Left colon (tissue), 2 donors: ENCODE measurements at places on chromosomes 6 and 20.
A peak's percentile ranks its signal among the peaks of the same experiment; 100 is the strongest.

DNA sequence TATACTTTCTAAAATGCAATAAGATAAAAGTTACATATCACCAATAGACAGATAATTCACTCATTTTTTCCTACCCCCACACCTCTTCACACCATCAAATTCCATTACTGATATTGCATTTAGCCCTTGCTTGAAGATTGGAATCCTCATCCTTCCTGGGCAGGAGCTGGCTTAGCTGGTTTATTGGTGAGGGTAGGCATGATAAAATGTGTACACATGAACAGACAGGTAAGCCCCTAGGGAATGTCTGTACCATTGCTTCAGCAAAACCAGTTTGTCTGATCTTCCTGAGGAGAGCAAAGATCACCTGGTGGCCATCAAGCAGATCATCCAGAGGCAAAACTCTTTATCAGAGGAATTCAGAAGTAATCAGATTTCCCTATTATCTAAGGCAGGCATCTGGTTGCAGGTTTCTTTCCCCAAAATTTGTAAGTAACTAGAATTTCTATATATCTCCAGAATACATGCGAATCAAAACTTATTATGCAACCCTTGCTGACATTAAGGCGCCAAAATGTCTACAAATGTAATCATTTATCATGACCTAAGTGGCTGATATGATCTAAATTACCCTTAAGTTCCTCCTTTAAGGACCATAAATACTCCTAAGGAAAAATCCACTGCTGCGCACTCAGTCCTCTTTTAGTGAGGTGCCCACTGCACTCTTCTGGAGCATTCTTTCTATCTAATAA is 6.6 kb upstream of the FABP7 start:
- DNase-seq: no peak

GRCh38 chr20:36777576-36777975 is 4.0 kb upstream of the DSN1 start:
- DNase-seq: no peak

DNA sequence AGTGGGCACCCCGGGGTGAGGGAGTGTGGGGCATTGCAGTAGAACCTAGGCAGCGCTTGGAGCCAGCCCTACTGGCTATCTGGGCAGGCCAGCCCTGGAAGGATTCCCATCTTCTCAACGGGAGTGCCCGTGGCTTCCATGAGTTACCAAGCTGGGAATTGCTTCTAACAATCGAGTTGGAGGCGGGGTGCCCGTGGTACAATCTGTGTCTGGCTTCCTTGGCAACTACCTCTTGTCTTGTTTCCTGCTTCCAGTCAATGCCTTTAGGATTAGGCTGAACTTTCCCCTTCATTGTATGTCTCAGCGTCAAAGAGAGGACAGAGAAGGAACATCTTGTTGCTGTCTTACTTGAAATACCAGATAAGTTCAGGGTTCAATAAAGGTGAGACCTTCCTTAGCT is 33.3 kb downstream of the PPP1R14C start:
- DNase-seq: peak; percentile 87

- no peak for DNase-seq
These were observed 37.6 kb downstream of the OR2B6 start for GRCh38 chr6:27994616-27995015.

DNA sequence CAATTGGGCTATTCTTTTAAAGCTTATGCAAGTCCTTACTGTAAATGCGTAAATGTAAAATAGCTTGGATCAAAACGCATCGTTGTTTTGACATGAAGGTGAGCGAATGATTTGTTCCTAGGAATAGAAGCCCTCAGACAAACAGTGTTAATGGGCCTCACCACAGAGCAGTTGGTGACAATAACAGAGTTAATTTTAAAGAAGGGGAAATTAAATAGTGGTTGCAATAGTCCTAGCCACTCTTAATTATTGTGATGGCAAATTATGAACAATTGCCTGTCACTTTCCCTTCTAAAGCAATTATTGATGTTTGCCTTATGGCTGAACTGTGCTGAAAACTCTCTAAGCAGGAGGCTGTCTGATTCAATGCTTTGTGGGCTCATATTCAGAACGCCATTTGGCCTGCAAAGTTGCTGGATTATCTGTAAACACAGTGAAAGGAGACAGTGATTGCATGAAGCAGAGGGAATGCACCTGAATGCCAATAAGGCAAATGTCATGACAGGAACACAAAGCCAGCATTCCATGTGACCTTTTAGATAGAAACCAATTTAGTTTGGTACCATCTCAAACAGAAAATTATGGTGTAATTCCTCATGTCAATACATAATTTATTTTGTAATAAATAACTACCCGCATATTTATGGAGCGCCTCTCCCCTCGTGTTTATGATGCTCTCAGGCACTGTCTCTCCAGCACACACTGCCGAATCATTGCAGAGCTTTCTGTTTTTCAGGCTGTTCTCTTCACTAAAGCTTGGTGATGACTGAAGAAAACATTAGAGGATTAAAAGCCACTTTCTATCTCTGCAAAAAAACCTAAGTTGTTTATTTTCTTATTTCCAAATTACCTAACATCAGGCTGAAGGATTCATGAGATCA is 387.5 kb downstream of the HACE1 start:
- DNase-seq: no peak

DNA sequence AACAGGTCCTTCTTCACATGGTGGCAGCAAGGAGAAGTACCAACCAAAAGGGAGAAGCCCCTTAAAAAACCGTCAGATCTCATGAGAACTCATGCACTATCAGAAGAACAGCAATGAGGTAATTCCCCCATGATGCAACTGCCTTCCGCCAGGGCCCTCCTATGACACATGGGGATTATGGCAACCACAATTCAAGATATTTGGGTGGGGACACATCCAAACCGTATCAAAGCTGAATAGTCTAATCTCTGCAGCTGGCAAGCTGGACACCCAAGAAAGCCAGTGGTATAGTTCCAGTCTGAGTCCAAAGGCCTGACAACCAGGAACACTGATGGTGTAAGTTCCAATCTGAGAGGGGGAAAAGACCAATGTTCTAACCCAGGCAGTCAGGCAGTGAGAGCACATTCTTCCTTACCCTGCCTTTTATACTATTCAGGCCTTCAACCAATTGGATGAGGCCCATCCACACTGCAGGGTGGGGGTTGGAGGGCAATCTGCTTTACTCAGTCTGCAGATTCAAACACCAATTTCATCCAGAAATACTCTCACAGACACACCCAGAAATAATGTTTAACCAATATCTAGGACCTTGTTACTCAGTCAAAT is 17.9 kb upstream of the CNKSR3 start:
- DNase-seq: no peak

GRCh38 chr6:15682965-15683822 is 20.4 kb upstream of the DTNBP1 start:
- DNase-seq: no peak

- DNase-seq: no peak
These were observed 123.7 kb downstream of the CCDC170 start for GRCh38 chr6:151617539-151617938.

DNA sequence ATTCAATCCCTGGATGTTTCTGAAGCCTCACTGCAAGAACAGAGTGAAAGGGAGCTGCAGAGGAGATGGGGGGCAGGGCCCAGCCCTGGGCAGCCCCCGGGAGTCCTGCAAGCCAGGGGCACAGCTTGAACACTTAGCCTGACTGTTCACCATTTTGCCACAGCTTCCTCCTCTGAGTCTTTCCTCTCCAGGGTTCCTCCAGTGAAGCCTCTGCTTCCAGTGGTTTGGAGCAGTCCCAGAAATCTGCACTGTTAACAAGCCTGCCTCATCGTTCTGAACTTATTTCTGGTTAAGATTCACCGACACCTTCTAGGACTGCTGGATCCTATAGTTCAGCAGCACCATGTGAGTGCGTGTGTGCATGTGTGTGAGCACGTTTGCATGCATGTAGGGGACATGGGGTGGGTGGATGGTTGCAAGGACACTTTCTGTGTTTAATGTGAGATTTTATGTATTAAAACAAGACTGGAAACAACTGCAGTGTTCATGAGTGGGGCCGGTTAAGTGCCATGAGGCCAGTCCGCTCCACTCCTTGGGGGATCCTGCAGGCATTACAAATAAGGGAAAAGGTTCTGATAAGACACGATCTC is 24.6 kb downstream of the CEBPB start:
- DNase-seq: no peak

DNA sequence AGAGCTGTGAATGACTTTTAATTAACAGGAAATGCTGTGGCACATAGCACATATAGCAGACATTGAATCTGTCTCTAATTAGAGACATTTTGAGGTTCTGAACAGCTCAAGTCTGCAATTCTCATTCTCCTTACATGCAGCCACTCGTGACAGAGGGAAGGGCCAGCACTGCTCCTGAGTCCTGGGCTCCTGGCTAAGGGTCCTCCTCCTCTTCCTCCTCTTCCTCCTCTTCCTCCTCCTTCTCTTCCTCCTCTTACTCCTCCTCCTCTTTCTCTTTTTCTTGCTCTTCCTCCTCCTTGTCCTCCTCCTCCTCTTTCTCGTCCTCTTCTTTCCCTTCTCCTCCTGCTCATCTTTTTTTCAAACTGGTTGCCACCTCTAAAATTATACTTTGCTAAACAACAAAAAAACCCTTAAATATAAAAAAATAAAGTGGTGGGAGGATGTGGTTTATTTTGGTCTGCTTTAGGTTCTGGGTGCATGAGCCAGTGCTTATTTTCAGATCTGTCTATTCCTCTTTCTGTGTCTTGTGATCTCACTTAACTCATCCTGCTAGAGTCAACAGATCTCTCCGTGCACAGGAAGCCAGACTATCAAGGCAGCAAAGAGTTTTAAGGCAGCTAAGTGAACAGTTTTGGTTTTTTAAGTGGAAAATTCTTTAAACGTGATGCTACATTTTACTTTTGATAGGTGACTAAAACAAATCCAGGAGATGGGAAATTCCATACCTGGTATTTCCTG is 159.3 kb downstream of the CD83 start:
- no peak for DNase-seq

DNA sequence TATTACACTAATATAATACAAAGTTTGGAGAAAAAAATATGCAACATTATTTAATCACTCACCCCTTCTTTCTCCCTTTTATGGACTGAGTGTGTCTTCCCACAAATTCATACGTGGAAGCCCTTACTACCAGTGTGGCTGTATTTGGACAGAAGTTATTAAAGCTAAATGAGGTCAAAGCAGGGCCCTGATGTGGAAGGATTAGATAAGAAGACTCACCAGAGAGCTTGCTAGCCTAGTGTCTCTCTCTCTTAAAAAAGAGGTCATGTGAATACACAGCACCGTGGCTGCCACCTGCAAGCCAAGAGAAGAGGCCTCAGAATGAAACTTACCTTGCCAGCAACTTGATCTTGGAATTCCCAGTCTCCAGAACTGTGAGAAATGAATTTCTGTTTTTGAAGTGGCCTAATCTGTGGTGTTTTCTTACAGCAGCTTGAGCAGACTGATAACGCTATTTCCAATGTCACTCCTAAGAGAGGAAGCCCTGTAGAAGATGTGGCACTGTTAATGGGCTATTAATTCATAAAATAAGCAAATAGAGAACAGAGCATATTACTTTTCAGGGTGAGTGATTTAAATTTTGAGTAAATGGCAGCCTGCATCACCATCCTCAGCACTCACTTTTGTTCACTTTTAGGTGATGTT is 233.4 kb downstream of the TBC1D7 start:
- no peak for DNase-seq

GRCh38 chr20:34268851-34269636 is 27.8 kb downstream of the ASIP start:
- peak; percentile 61 for DNase-seq

DNA sequence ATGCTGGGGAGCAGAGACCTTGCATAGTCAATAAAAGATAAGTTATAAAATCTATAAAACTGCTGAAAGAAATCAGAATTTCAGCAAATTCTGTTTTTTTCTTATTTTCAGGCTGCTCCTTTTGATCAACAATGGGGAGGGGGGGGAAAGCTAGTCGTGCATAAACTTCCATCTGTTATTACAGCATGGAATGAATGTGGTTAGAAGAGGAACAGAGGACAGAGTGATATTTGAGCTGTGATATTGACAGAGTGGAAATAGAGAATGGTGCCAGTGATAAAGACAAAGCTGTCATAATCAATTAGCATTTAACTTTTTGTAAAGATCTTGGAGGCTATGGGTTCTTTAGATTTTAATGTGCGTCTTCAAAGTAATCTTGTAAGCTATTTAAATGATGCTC is 43.4 kb upstream of the QKI start:
- DNase-seq: no peak

DNA sequence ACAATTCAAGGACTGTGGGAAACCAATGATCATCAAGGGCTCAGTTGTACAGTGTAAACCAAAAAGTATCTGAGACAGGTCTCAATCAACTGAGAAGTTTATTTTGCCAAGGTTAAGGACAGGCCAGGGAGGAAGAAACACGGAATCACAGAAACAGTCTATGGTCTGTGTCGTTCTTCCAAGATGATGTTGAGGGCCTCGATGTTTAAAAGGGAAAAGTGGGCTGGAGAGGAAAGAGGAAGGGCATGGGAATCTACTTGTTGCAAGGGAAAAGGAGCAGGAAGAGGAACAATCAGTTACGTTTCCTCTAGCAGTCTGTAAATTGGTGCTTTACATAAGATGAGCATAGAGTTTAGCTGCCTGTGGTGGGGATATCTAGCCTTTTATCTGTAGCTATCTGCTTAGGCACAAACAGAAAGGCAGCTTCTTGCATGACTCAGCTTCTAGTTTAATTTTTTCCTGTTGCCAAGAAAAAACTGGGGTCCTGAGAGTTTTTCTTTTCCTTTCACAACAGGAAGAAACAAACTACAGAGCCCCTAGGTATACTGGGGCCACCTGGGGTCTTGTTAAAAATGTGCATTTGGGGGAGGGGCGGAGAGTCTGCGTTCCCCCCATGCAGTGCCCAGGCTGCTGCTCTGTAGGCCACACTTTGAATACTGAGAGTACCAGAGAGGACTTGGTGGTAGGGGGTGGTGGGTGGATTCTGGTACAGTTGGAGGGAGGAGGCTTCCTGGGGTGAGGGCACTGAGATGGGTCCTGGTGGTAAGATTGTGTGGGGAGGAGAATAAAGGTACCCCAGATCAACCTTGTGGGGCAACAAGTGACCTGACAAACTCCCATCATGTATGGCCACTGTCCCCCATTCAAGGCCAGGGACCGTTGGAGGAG is 35.3 kb upstream of the EZR start:
- DNase-seq: no peak

- DNase-seq: no peak
These were observed 128.8 kb downstream of the DHX35 start for GRCh38 chr20:39090906-39091305.

DNA sequence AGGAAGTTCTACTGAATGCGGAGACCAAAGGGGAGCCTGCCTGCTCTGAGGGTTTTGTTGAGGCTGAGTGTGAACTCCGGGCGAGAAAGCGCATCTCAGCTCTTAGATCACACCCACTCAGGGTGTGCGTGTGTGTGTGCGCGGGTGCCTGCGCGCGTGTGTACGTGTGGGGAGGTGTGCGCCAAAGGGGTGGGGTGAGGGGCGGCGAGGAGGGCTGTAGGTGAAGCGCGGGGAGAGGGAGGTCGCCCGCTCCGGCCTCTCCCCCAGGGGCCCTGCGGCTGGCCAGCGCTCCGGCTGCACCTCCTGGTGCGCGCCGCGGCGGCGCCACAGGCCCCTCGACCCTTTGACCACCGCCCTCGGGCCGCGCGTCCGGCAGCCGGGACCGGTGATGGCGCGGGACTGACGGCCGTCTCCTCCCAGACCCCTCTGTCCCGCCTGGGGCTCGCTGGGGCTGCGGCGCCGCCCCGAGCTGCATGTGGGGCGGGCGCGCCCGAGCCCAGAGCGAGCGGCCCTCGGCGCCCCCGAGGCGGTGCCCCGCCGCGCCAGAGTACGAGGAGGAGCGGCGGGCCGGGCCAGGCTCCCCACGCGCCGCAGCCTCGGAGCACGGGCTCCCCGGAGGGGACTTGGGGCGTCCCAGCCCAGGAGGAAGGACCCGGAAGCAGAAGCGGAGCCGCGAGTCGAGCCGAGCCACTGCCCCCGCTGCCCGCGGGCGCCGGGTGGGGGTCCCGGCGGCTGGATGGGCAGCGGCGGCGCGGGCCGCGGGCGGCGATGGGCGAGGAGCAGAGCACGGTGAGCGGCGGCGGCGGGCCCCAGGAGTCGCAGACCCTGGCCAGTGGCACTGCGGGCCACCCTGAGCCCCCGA is at the start of gene RNF217:
Gene RNF217 (plus strand): TSS at position 661 of the 862 bp plus-strand sequence. CDS start 108 bp downstream, at position 769.
- DNase-seq: peak; percentile 67
